ENCODE measurements at places on chromosomes 2 and 18.

- DNase-seq, result no peak
Measured at GRCh38 chr2:40488101-40488601, 36.3 kb upstream of the SLC8A1 start.

DNA sequence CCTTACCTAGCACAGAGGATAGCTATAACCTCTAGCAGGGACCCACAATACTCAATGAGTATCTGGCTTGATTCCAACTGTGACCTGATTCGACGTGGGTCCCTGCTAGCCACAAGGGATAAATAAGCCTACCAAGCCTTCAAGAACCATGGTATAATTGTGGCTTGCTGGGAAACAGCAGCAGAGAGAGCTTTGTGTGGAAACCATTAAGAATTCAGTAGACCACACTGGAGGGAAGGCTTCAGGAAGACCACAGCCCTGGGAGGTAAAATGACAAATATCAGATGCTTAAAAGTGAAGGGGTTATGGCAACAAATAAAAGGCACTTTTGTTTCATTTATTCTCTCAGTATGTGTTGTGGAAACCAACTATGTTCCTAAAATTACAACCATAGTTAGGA lies 82.6 kb upstream of the WIPF1 start:
- no peak for DNase-seq

DNA sequence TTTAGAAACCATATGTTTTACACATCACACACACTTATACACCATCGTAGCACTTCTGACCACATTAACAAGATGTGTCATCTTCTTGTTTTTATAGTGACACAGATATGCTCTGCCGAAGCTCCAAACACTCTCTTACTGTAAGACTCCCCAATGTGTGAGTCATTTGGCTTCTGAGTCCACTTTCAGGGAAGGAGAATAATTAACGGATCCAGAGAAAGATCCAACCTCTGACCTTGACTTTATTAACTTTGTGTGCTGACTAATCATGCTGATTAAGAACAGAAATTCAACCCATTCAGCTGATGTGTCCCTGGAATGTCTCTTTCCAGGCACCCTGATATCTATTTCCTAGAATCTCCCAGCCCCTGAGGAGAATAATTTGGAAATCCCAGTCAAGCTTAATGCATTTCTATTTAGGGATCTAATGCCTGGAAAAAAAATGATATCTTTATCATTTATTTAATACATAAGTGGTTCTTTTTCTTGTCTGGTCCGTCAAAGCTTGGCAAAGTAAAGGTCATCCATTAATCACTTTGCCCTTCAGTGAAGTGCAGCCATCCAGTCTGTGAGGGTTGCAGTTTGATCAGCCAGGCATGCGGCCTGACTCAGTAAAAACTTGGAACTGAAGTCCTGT lies 615.8 kb upstream of the SYT4 start:
- no peak for DNase-seq

GRCh38 chr2:179818546-179818945 lies 42.9 kb downstream of the ZNF385B start:
- DNase-seq, result no peak

DNA sequence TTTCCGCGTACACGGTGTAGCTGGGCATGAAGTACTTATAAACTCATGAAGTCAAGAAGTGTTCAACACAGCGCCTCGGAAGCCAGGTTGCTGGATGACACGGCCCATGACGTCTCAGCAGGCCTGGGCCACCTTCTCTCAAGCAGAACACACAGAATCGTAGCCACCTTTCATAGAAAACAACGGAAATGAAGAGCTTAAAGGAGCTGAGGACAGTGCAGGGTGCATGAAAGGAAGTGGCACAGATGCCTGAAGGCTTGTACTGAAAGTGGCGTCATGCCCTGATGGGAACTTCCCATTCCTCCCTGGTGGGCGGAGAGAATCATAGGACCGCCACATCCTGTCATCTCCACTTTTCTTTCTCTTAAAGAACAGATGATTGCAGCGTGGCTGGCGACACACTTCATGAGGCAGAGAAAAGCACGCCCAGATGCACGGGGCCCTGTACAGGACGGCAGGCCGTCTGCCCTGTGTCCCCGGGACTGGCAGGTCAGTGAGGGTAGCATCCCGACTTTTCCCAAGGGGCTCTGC lies 31.1 kb downstream of the HDAC4 start:
- DNase-seq, result peak; percentile 66

DNA sequence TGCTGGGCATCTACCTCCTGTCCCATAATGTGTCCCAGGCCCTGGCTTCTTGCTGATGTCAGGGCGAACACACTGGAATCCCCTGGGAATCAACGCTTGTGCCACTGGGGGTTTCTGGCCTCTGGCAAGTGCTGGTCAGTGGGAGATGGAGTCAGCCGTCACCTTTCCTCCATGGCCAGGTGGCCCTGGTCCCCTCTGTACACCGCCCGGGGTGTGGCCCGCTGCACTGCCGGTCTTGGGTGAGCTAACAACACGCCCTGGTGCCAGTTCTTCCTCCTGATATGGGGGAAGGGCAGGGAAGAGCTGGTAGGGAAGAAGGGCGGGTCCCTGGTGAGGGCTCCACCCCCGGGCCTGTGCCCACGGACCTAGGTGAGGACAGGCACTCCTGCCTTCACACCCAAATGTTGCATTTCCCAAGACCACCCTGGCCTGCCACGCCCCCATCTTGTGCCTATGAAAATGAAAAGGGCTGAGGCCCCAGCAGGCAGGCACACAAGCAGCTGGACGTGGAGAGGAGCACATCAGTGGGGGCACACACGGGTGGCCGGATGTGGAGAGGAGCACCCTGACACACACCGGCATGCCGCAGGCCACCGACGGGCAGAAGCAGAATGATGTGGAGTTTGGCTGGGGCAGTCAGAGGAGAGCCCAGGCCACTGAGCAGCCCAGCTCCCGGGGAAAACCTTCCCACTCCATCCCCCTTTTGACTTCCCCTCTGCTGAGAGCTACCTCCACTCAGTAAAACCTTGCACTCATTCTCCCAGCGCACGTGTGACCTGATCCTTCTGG lies 140.5 kb downstream of the ASB1 start:
- DNase-seq, result no peak

DNA sequence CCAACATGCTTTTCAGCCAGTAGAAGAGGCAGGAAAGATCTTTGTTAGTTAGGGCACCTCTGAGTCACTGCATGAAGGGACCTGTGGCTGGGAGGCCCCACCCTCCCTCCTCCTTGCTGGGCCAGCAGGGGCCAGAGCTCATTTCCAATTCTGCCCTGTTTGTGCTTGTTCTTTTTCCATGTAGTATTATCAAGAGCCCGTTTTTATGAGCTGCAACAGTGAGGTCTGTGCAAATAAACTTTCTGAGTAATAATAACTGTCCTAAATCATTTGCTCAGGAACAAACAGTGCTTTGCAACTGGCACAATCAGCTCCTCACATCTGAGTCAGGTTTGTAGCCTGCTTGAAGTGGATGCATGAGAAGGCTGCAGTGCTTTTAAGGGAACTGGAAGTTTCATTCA lies 128.0 kb downstream of the ARL4C start:
- peak; percentile 25 for DNase-seq

DNA sequence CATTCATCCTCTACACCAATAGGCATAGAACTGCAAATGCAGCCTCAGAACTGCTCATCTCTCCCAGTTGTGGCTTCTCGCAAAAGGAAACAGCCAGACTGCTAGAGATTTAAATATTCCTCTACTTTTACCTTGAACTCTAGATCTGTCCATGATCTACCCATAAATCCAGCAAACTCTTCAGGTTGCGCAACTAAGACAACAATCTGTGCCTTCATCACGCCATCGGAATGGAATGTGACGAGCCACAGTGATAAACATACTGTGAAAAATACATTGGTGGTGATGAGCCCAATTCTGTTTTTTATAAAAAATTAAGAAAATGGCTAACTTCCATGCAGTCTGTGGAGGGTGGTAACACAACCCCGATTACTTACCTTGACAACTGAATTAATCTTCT lies 626.7 kb downstream of the LRRTM4 start:
- no peak for DNase-seq

GRCh38 chr2:48328159-48328809 lies 201.7 kb upstream of the STON1 start:
- no peak for DNase-seq

GRCh38 chr2:81234711-81235110 lies 930.2 kb upstream of the LRRTM1 start:
- no peak for DNase-seq

- DNase-seq, result no peak
Measured at GRCh38 chr2:188381614-188382013, 89.9 kb downstream of the GULP1 start.

DNA sequence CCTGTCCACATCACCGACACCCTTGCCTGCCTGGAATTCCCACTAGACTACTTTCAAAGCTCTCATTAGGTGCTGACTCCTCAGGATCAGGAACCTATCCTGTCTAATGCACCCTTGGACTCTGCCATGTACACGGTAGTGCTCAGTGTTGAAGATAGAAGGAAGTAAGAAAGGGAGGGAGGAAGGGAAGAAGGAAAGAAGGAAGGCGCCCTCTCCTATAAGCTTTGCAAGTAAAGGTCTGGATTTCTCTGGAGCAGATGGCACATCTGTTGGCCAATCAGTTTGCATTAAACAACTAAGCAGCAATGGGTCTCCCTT lies 45.3 kb downstream of the SCTR start:
- DNase-seq, result no peak

GRCh38 chr18:3879836-3880120 lies 429.8 kb downstream of the TGIF1 start:
- DNase-seq, result no peak

DNA sequence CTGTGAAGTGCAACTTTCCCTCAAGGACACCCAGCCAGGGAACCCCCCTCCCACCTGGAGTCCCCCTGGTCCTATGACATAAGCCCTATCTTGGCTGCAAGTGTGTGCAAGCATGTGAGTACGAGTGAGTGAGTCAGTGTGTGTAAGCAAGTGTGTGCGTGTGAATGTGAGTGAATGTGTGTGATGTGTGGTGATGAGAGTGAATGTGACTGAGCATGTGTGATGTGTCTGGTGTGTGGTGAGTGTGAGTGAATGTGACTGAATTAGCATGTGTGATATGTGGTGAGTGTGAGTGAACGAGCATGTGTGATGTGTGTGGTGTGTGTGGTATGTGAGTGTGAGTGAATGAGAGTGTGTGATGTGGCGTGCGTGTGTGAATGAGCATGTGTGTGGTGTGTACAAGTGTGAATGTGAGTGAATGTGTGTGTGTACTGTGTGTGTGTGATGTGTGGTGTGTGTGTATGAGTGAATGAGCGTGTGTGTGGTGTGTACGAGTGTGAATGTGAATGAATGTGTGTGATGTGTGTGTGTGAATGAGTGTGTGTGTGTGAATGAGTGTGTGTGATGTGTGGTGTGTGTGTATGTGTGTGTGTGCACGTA lies 68.8 kb upstream of the SMAD7 start:
- no peak for DNase-seq

DNA sequence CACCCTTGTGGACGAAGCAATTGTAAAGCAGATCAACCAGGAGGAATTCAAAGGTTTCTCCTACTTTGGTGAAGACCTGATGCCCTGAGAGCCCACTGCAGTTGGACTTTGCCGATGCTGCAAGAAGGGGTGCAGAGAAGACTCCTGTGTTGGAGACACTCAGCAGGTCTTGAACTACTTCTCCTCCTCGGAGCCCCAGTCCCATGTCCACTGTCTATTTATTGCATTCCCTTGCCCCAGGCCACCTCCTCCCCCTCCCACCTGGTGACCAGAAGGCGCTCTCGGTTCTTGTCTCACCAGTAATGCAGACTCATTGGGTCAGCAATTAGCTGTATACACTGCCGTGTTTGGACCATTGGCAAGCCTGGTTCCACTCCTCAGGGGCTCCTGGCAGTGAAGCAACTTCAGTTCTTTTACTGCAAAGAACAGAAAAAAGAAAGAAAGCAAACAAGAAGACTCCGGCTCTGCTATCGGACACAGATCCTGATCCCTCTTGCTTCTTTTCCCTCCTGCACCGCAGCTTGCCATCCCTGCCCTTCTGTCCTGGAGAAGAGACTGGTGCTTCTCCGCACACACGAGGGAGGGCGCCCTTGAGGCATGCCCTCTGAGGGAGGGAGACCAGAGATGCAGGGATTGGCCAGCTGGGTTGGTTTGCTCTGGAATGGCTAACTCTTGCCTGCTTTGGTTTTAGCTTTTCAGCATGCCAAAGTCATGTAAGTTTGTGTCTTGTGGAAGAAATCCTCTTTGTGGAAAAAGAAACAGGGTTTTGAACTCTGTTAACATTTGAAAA lies 112.2 kb upstream of the EPAS1 start:
- no peak for DNase-seq

GRCh38 chr2:119487434-119488244 lies 36.6 kb downstream of the SCTR start:
- DNase-seq, result no peak
